ENCODE measurements at places on chromosomes 16 and 17.

GRCh38 chr17:77735566-77736198, 222.8 kb upstream of the TNRC6C start:
- no peaks in the 10 kb centered on the region for H3K4me1 ChIP-seq
- no peak overlapping the region for H3K4me3 ChIP-seq
- H3K27me3 ChIP-seq: peaks cover 8% of the 10 kb centered on the region

GRCh38 chr17:50683434-50684287, 24.1 kb downstream of the ANKRD40 start:
- no peak overlapping the region for H3K4me3 ChIP-seq
- H3K4me1 ChIP-seq: peaks cover 5% of the 10 kb centered on the region
- DNase-seq: no peak
- H3K27me3 ChIP-seq: peaks cover 21% of the 10 kb centered on the region

GRCh38 chr16:79601092-79601930, 774 bp upstream of the MAF start:
- DNase-seq: no peak
- peaks cover 16% of the 10 kb centered on the region for H3K4me1 ChIP-seq
- peaks cover 29% of the 10 kb centered on the region for H3K27me3 ChIP-seq

DNA sequence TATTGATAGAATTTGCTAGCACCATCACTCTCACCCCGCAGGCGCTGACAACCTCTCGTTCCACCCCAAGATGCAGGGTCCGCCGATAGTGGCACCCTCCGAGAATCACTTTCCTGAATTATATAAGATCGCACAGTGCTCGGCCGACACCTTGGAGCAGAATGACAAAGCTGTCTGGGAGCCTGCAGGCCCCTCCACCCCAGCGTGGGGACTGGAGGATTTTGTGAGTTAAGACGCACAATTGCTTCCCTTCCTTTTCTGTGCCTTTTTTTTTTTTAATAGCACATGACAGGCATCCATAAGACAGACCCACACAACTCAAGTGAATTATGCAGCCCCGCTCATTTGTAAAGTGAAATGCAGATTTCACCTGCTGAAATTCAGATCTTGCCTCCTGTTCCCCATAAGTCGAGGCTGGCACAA, 155.3 kb downstream of the C16orf78 start:
- no peak for DNase-seq
- no peaks in the 10 kb centered on the region for H3K36me3 ChIP-seq
- peaks cover 10% of the 10 kb centered on the region for H3K27me3 ChIP-seq

DNA sequence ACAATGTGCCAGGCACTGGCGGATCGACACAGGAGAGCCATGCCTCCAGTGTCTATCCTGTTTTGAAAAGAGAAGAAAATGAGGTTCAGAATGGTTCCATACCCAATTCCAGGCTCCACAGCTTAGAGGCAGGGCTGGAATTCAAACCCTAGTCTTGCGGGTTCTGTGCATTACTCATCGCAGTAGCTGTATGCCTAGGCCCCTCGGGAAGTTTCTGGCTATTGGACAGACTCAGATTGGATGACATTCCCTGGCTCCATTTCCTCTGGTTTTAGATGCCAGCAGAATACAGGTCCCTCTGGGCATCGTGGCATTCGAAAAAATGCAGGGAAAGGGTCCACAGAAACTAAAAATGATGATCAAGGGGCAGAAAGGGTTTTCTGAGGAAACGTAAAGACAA, 184.7 kb downstream of the COPRS start:
- H3K4me1 ChIP-seq: no peaks in the 10 kb centered on the region
- no peak for DNase-seq
- H3K4me3 ChIP-seq: no peak overlapping the region

GRCh38 chr16:86200722-86201121, 301.8 kb downstream of the IRF8 start:
- H3K4me1 ChIP-seq: no peaks in the 10 kb centered on the region
- H3K36me3 ChIP-seq: no peaks in the 10 kb centered on the region
- no peak overlapping the region for H3K4me3 ChIP-seq
- no peak overlapping the region for H3K27ac ChIP-seq
- DNase-seq: no peak
- H3K27me3 ChIP-seq: peaks cover 22% of the 10 kb centered on the region

DNA sequence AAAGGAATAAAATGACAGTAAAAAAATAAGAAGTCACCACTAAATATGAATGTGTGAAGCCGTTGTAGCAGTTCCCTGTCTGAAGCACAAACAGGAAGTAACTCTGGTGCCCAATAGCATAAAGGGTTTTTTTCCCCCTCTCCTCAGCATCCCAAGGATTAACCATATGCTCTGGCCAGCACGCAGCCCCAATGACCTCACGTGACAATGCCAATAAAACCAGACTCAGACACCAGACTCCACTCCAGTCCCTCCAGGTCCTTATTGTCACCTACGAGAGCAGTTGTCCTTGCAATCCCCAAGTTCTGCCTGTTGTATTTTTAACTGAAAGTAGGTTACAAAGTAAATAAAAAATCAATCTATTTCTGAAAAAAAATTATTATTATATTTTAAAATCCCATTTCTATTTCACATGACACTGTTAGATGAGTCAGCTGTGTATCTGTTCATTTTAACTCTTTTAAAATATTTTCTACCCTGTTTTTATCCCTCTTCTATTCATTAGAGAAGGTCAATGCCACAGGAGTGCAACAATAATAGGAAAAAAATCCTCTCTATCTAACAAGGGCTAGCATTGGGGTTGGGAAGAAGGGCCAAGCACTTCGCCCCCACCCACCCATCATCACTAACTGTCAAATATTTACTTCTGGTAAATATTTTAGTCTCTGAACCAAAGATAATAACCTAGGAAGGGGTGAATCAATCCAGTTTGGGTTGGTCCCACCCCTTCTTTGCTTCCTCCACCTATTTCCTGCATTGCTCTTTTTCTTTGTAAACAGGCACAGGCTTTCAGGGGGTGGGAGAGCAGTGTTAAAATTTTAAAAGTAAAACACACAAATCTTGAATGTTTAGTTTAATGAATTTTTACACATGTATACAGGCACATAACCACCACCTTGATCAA, 6.6 kb downstream of the PRAC1 start:
- no peaks in the 10 kb centered on the region for H3K4me1 ChIP-seq
- no peak overlapping the region for H3K27ac ChIP-seq
- H3K4me3 ChIP-seq: no peak overlapping the region

DNA sequence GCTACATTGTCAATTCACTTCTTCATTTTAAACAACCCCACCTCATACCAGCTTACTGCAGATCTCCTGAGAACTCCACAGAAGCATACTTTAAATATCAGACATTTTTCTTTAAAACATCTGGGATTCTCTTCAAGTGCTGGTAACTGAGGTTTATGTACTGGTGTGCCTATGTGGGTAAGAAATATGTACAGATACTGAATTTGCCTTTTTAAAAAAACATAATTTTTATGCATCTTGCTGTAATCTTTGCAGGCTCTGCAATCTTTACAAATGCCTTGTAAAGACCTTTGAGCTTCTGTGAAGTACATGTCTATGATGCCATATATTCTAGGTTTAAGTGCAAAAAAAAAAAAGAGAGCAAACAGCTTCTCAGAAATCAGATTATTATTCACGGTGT, 127.6 kb upstream of the NOG start:
- no peak overlapping the region for H3K27ac ChIP-seq
- no peak overlapping the region for H3K4me3 ChIP-seq
- H3K27me3 ChIP-seq: peaks cover 5% of the 10 kb centered on the region
- no peaks in the 10 kb centered on the region for H3K36me3 ChIP-seq
